ENCODE measurements at places on chromosomes 3 and 15.

DNA sequence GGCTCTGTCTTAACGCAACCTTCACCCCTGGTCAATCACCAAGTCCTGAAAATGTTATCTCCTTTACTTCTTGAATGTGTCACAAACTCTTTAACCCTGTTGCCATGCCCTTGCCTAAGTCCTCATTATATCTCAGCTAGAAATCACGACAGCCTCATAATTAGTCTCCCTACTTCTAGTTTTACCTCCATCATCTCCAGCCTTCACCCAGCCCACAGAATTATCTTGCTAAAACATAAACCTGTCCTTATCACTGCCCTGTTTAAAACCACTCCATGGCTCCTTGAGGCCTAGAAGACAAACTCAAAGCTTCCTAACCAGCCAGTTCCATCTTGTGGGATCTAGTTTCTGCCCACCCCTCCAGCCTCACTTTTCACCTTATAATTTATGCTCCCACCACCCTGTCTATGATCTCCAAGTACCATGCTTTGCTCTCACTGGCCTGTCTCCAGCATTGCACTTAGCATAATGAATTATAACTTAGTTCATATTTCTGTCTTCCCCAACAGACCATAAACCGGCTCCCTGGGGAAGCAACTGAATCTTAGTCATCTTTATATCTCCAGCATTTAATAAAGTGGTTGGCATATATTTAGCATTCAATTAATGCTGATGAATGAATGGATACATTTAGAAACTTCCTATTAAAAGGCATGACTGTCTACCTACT, 39.2 kb downstream of the GPR176 start:
- no peak for DNase-seq

DNA sequence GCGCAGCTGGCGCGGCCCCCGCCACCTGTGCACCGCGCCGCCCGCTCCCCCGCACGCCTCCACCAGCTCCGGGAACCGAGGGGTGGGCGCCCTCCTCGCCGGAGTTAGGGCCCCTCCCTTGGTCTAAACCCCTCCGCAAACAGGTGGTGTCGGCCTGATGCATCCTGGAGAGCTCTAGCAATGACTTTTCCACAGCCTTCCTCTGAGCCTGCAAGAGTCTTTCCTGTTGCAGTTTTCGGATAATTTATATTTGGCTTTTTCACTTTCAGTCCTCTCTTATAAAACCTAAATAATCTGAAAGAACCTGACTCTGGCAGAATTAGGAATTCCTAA, 334 bp upstream of the IGSF11 start:
- DNase-seq: no peak

GRCh38 chr3:118782755-118783202, 251.9 kb downstream of the IGSF11 start:
- no peak for DNase-seq

- no peak for DNase-seq
Observed at GRCh38 chr15:65105038-65105437, 10.0 kb downstream of the UBAP1L start.

GRCh38 chr15:44286814-44287452, 1.6 kb upstream of the GOLM2 start:
- no peak for DNase-seq

DNA sequence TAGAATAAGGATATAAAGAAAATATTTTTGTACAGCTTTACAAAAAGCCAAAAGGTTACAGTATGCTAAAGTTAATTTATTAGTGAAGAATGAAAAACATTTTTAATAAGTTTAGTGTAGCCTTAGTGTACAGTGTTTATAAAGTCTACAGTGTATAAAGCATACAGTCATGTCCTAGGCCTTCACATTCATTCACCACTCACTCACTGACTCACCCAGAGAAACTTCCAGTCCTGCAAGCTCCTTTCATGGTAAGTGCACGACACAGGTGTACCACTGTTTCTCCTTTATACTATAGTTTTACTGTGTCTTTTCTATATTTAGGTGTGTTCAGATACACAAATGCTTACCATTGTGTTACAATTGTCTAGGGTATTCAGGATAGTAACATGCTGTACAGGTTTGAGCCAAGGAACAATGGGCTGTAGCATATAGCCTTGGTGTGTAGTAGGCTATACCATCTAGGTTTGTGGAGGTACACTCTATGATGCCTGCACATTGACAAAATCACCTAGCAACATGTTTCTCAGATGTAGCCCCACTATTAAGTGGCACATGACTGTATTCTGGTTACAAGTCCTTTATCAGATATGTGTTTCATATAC, 197.1 kb upstream of the KBTBD8 start:
- DNase-seq: no peak

DNA sequence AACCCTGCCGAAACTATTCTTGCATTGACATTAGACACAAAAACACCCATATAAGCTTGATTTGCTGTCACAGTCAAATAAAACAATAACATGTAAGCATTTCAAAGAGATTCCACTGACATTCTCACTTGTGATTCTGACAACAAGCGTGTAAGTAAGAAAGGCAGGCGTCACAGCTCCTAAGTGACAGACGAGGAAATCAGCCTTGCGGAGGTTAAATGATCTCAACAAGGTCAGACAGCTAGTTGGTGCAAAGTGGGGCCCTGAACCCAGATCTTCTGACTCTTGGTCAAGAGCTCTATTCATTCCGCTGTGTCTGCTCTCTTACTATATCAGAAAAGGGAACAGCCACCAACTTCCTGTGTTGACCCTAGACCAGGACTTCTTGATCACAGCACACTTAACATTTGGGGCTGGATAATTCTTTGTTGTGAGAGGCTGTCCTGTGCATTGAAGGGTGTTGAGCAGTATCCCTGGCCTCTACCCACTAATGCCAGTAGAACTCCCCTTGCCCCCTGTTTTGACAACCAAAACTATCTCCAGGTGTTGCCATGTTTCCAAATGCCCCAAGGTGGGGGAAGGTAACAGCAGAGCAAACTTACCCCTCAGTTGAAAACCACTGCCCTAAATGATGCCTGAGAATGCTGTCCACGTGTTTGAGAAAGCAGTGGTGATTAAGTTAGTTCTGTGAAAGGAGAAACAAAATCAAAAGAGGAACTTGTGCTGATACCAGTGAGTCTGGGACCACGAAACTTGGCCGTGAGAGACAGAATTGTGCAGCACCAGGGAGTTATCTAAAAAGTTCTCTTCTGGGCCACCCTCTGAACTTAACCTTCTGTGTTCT, 86.1 kb downstream of the LIPC start:
- no peak for DNase-seq

- DNase-seq: no peak
Observed at GRCh38 chr3:151599103-151599672, 134.5 kb upstream of the AADACL2 start.

- no peak for DNase-seq
Observed at GRCh38 chr3:29271475-29271874, 9.4 kb upstream of the RBMS3 start.

- no peak for DNase-seq
Observed at GRCh38 chr15:86759800-86760523, 680.3 kb downstream of the AGBL1 start.

DNA sequence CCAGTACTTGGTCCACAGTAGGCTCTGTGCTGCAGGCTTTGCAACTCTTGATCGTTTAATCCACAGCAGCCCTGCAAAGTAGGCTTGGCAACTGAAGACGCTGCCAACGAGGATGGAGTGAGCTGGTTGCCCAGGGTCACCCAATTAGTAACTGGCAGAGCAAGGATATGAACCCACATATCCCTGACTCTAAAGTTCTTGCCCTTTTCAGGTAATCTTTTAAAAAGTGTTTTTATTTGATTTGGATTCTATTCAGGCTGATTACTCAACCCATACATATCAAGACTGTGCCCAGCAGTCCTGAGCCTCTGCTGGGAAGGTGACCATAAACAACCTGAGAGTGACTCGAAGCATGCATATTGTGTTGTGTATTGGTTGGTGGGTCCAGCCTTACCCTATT, 50.3 kb downstream of the PSMD6 start:
- DNase-seq: no peak

DNA sequence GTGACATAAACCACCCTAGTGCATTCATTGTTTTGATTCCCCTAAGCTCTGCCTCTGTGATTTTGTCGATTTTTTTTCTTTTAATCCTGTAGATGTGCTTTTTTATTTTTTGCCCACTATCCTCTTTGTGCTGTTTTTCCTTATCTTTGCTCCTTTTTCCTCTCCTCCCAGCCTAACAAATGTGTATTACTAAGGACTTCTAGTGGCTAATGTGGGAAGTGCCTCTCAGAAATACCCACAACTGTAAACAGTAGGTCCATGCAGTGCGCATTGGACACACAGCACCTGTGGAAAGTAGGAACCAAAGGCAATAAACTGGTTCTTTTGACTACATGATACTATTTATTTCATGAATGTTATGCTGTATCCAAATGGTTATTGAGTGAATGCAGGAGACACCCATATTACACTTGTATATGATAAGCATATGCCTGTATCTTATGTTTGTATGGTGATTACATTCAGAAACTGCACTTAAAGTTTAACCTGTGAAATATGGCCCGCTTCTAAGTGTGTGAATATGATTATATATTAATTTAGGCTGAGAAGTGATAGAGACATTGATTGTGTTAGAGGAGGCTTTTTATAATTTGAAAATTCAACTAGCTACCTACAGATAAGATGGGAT, 147.8 kb downstream of the PLCL2 start:
- no peak for DNase-seq

DNA sequence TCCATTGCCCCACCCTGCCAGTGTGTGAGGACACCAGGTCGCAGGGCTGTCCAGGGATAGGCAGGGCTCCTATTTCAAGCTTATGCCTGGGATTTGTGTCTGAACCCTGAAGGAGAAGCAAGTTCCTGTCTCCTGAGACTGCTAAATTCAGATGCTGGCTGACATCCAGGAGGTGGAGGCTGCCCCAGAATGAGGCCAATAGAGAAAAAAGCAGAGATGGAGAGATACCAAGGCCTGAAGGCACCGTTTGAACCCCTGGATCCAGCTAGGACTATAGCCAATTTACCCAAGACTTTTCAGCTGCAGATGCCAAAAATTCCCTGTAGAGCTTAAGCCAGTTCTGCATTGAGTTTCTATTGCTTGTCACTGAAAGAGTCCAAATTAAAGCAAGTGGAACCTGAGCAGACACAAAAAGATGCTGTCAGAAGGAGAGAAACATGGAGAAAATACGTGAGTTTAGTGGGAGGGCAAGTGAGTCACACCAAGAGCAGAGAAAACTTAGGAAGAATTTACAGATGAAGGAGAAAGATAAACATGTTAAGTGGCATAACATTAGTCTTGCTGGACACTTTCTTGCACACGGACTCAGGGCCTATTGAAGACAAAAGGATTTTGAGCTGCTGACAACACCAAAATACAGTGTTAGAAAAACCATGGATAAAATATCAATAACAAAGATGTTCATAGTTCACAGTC, 148.6 kb downstream of the CNTN3 start:
- DNase-seq: no peak

- DNase-seq: no peak
Observed at GRCh38 chr3:38940394-38940793, 111.3 kb downstream of the SCN11A start.

GRCh38 chr3:184600685-184601377, 39.2 kb downstream of the EPHB3 start:
- DNase-seq: no peak

GRCh38 chr3:61679026-61679425, 117.7 kb downstream of the PTPRG start:
- DNase-seq: no peak

- DNase-seq: no peak
Observed at GRCh38 chr15:68785541-68785940, 35.2 kb downstream of the ANP32A start.

- no peak for DNase-seq
Observed at GRCh38 chr15:84778194-84778593, 29.8 kb downstream of the ZNF592 start.

GRCh38 chr3:129015388-129016105, 14.4 kb downstream of the EFCC1 start:
- DNase-seq: no peak

- no peak for DNase-seq
Observed at GRCh38 chr15:45543051-45543450, 20.5 kb upstream of the SLC30A4 start.

- no peak for DNase-seq
Observed at GRCh38 chr15:73650416-73651126, 17.4 kb upstream of the NPTN start.

DNA sequence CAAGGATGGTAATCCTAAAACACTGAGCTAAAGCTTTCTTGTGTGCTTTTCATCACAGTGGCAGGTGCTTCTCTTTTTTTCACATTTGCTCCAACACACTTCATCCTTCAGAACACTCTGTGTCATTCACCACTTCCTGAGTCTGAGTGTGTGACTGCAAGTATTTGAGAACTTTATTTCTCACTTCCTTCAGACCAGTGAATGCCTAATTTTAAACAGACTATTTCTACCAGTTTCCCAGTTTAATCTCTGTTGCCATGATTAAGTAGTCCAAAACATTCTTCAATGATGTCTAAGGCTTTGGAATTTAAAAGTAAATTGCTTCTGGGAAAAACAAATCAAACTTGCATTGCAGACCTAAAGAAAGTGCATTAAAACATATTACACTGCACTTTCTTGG, 541.2 kb downstream of the RBMS3 start:
- DNase-seq: no peak

DNA sequence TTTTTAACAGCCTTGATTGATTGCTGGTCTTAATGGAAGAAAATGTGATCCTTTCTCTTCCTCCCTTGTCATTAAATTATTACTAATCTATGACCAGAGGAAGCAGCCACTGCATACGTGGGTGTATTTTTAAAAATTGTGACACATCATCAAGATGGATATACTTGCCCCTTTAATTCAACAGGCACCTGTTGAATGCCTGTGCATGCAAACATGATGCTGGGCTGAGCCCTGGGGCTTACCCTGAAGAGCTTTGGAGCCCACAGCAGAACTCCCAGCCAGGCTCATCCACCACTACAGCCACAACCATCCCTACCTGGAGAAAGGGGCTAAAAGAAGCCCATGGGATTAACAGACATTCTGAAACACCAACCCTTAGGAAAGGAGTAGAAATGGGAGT, 297.2 kb upstream of the CTDSPL start:
- DNase-seq: no peak

- DNase-seq: no peak
Observed at GRCh38 chr3:160852856-160853255, 96.8 kb downstream of the PPM1L start.

- no peak for DNase-seq
Observed at GRCh38 chr3:33521736-33522135, 81.5 kb upstream of the UBP1 start.

DNA sequence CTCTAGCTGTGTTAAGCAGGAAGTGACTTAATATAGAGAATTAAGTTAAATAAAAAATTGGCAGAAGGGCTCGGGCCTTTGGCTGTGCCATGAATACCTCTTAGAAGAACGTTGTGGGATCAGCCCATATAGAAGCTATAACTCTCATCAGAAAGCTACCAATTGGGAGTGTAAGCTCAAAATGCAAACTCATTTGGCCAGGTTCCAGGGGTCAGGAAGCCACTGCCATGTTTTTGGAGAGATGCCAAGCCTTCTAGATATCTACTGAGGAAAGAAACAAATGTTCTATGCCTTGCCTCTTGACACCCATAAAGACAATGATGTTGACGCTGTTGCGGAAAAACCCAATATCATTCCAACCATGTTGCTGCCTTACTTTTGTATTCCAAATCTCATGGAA, 475.2 kb upstream of the TGFBR2 start:
- no peak for DNase-seq

- DNase-seq: no peak
Observed at GRCh38 chr3:72760225-72760624, 88.0 kb downstream of the SHQ1 start.

GRCh38 chr15:29045717-29046116, 159.9 kb downstream of the APBA2 start:
- no peak for DNase-seq

- no peak for DNase-seq
Observed at GRCh38 chr3:127131424-127132170, 61.3 kb upstream of the PRR23E start.

Data from stimulated activated CD4-positive, alpha-beta T cell treated with anti-CD3 and anti-CD28 coated beads, Interleukin-1b, Interleukin-23, amount 100 ng/mL, for 4 hours (primary cell).